NCI-H1436 treated with DMSO at 0.1 percent for 48 hours (cell line): ENCODE measurements at places on chromosomes 1 and 21.

DNA sequence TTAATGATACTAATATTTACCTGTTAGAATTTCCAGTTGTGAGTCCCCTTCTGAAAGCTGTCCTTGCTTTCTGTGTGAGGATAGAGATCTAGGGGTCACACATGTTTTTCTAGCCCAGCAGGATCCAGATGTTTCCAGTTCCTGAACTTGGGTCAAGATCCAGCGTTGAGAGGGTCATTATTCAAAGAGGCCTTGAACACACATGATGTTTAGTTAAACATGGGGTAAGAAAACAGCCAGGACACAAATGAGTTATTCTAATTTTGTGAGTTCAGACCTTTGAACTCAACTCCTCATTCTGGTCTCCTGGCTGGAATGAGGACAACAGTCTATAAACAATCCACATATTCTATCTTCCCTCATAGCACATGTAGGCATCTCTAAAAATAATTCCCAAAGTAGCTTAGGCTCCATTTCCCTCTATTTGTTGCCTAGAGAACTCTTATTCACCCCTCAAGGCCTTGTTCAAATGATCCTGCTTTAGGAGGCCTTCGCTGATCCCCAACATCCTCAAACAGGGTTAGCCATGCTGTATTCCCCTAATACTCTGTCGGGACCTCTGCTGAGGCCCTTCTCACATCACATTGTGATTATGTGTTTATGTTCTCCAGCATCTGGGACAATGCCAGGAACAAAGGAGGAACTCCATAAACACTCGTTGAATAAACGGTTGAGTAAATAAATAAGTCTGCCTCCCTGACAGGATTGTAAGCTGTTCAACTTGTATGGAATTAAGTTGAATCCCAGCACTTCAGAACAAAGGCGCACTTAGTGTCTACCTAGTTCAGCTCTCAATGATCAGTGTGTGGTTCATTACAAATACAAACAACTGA lies 15.0 kb upstream of the KCNN3 start:
- no peak for DNase-seq

DNA sequence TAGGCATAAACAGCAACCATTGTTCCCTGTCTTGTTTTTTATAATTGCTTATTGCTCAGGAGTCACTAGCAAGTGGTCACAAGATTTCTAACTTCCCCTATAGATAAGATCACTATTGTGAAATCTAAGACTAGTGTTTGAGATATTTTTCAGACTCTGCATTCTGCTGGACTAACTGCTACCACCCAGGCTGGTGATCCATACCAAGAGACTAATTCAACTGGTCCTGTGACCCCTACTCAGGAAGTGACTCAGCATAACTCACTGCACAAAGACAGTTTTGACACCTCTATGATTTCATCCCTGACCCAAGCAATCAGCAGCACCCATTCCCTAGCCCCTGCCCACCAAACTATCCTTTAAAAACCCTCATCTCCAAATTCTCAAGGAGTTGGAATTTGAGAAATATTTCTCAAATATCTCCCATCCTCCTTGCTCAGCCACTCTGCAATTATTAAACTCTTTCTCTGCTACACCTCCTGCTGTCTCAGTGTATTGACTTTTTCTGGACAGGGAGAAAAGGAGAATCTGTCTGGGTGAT lies 52.7 kb downstream of the TRIM33 start:
- DNase-seq = no peak

GRCh38 chr1:31258581-31258980 lies 18.9 kb upstream of the NKAIN1 start:
- DNase-seq = no peak

GRCh38 chr1:175737451-175737850 lies 5.9 kb downstream of the TNR start:
- DNase-seq = no peak

GRCh38 chr21:27168084-27168483 lies 201.2 kb upstream of the ADAMTS5 start:
- no peak for DNase-seq

DNA sequence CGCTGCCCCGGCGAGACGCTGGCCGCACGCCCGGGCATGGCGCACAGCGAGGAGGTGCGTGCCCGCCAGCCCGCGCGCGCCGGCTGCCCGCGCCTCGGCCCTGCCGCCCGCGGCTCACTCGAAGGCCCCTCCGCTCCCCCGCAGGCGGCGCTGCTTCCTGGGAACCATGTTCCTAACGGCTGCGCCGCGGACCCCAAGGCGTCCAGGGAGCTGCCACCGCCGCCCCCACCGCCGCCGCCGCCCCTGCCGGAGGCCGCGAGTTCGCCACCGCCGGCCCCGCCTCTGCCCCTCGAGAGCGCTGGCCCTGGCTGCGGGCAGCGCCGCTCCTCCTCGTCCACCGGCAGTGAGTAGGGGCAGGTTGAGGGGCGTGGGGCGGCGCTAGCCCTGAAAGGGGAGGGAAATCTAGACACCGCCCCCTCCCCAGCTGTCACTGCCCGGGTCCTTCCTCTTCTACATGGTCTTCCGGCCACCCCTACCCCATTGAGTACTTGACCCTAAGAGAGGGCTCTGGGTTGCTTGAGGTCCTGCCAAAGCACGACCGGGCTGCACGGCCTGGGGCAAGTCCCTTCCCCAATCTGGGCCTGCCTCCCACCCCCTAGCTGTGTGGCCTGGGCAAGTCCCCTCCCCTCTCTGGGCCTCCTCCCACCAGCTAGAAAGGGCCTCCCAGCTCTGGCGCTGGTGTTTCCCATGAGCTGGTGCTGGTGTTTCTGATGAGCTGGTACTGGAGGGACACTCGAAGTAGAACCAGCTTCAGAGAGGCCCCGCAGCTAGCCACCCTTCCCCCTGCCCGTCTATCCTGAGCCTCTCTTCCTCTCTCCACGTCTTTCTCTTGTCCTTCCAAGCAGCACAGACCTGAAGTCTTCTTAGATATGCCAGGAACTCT lies 17.0 kb downstream of the TNFRSF25 start:
- no peak for DNase-seq

GRCh38 chr1:60169206-60169605 lies 95.6 kb upstream of the C1orf87 start:
- DNase-seq = no peak

DNA sequence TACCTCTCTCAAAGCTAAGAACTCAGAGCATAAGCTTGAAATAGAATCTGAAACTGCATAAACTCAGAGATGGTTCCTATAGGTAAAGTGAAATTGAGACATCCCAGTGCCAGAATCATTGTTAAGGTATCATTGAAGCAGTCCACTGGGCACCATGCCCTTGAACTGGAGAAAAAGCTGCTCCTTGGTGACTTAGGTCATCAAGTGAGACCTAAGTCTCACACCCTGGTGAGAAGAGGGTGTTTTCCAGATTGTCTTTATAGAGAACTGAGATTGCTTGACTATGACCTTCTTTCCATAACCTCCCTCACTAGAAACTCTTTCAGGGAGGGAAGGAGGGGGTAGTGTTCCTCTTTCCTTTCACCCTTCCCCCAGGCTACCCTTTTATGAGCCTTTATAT lies 9.4 kb upstream of the ATP6V1G3 start:
- DNase-seq = no peak
